Hematopoietic multipotent progenitor cell treated with erythropoietin and hydrocortisone succinate and interleukin-3 and kit ligand, for 6 days (in vitro differentiated cells): ENCODE measurements at places on chromosomes 4 and X.

DNA sequence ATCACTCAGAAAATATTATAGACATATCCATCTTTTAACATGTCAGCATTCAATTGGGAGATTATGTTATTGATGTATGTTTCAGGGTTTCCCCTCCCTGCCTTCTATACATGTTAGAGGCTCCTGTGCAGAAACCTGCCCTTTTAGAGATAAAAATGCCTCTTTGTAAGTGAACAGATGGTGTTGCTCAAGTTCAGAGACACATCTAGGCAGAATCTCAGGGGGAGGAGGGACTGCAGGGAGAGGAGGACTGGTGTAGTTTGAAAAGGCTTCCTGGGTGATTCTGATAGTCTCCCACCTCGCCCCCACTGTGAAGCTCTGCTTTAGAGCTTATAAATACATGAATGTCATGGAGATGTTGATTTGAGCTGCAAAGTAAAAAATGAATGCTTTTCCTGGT lies 12.0 kb upstream of the UNC5C start:
- DNase-seq: no peak

DNA sequence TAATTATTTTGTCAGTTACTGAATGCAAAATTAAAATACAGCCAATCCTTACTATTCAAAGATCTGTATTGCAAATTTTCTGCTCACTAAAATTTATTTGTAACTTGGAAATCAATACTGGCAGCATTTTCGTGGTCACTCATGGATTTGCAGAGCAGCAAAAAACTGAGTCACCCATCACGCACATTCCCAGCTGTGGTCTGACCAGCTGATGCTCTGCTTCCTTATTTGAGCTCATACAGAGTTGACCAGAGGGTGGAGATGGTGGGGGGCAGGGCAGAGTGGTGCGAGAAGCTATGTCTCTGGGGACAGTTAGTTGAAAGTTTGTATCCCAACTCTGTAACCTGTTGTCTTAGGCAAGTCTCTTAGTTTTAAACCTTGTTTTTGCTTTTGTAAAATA lies 214.8 kb downstream of the SPCS3 start:
- no peak for DNase-seq

- DNase-seq: peak; percentile 52
Measured at GRCh38 chr4:15003401-15003890, 1.2 kb downstream of the CPEB2 start.

GRCh38 chr4:173165706-173166105 lies 2.9 kb upstream of the GALNT7 start:
- DNase-seq: no peak

DNA sequence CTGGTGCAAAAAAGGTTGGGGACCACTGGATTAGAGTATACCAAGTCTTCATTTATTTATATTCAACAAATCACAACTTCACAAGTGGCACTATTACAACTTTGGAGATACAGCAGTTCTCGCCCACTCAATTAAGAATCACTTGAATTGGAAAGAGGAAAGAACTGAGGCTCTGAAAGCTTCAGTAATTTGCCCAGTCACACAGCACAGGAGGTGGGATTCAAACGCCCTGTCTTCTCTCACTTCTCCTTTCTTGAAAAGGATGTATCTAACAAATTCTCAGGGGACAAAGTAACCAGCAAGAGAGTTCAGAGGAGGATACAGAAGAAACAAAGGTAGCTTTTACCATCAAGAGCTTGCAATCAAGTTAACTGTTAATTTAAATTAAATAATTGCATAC lies 12.4 kb downstream of the SMIM14 start:
- DNase-seq: peak; percentile 25

DNA sequence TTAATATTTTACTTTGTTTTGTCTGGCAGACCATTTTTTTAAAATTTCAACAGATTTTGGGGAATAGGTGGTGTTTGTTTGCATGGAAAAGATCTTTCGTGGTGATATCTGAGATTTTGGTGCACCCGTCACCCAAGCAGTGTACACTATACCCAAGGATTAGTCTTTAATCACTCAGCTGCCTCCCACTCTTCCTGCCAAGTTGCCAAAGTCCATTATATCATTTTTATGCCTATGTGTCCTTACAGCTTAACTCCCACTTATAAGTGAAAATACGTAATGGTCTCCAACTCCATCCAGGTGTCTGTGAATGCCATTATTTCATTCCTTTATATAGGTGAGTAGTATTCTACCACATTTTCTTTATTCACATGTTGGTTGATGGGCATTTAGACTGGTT lies 281.7 kb upstream of the GK2 start:
- no peak for DNase-seq

GRCh38 chr4:140154572-140154891 lies 548 bp upstream of the MAML3 start:
- DNase-seq: no peak

DNA sequence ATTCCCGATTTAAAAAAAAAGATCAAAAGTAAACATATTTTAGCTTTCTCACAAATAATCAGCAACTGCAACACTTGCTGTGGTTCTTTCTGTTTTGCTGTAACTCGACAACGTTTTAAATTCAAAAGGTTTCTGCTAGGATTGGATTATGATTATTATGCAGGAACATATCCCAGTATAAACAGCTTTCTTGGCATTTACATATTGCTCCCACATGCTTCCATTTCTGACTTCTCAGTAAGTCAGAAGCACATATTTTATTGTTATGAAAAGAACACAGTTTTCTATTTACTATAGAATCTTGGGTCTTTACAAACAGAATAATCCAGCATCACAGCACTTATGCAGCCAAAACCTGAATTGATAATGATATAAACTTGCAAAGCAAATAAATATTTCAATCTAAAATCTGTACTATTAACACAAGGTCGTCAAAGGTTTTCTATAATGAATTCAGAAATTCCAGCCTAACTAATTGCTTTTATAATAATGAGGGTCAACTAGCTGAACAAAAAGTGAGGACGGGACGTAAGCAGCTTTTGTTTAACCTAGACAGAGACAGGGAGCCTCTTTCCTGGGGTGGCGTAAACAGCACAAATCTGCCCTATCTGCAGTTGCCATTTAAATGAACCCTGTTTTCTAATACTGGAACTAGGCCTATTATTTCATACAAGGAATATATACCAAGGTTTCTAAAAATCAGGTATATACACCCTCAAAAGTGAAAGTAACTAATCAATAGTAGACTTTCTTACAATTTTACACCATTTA lies 9.8 kb upstream of the PCDH18 start:
- no peak for DNase-seq

DNA sequence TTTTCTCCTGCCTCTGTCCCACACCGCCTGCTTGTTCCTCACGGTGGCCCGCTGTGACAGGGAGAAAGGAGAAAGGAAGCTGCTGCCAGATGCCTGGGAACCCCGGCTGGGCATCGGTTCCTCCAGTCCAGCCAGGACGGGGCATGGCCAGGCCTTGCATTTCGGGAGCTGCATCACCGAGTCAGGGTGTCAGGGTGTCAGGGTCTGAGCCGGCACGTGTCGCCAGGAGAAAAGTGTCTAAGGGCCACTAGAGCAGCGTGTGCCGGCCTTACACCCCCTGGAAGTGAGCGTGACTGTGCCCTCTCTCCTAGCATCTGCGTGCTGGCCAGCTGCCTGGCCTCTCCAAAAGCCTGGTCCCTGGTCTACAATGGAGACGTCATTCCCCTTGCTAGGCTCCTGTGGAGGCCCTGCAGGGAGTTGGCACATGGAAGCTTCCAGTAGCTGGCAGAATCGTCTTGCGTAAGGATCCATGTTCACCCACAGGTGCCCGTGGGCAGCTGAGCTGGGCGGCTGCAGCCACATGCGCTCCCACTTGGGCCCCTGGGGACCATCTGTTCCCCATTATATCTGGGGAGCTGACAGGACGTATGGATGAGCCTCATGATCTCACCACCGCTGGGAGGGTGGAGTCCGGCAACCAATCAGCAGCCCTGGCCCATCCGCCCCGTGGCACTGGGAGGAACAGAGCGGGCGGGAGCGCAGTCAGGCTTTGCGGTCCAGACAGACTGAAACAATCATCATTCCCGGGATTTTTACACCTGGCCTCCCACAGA lies 39.9 kb upstream of the HMX1 start:
- no peak for DNase-seq

- DNase-seq: no peak
Measured at GRCh38 chrX:133473451-133473850, 58.2 kb upstream of the GPC4 start.

DNA sequence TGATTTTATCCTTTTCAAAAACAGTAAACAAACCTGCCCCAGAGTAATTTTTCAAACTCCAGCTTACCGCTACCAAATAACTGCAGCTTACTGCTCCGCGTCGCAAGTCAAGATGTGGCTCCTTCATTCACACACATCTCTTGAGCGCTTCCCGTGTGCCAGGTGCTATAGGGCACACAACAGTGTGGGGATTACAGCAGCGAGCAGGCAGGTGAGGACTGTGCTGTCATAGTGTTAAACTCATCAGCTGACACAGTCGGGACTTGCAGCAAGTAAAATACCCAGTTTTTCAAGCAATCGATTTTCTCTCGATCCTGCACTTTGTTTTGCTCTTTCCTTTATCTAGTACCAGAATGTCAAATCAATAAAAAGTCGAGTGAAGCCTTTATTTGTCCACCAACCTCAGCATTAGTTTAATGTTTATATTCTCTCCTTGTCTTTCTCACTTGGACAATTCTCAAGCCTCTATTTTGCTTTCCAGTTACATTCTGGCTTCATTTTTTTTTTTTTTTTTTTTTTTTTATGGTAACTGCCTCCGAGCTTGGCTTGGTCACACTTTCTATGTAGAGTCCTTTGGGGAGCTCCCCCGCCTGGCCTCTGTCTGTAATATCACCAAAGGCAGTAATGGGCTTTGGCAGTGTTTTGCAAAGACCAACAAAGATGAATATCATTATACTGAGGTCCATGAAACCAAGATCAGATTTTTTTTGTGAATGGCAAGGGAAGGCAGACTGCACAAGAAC lies 8.3 kb upstream of the ASB5 start:
- DNase-seq: peak; percentile 65

DNA sequence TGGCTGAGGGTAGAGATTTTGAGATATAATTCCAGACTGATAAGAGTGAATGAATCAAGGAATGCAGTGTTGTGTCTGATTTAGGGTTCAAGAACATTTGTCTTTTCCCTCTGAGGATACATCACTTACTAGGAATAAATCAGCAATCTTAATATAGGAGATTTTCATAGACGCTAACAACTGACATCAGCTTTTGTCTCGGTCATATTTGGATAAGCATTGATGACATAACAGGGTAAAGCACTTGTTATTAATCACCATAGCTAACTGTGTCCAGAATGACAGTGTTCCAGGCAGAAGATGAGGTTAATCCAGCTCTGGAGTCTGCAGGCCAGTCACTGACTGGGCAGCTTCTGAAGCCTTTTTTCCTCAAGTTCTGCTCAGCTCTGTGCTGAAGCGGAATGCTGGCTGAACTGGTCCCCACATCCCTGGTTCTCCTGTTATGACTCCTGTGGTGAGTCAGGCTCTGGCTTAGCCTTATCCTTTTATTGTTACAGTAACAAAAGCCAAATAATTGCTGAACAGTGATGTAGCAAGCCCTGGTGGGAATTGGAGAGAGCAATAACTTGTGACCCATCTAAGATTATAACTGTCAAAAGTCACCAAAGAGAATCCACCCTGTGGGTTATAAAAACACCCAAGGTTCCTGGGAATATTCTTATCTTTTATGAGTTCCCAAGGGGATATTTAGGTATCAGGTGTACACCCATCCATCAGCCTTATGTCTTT lies 41.8 kb downstream of the FNIP2 start:
- DNase-seq: no peak

GRCh38 chr4:23938796-23939195 lies 48.9 kb upstream of the PPARGC1A start:
- DNase-seq: no peak

DNA sequence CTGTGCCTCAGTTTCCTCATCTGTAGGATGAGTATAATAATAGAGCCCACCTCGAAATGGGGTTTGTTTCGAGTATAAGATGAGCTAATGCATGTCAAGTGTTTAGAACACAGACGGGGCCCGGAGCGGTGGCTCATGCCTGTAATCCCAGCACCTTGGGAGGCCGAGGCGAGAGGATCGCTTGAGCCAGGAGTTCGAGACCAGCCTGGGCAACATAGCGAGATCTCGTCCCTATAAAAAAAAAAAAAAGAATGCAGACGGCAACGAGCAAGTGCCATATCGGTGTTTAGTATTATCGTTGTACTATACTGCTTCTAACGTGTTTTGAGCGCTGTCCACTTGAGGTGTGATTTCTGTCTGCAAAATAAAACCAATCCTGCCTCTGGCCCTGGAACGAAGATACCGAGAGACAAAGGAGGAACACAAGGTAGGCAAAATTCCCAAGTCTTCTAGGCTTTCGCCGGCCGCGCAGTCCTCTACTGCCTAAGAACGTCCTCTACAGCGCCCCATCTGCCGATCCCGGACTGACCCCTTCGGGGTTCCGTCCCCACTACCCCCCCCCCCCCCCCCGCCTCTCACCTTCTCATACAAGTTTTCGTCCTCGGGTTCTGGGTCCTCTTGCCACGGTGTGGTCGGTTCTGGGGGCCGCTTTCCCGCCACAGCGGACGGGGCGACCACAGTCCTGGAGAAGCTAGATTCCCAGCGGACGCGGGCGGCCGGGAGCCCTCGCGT lies 442 bp downstream of the NDUFB11 start:
- DNase-seq: peak; percentile 66

- DNase-seq: no peak
Measured at GRCh38 chr4:6120361-6120760, 80.0 kb downstream of the JAKMIP1 start.
